ENCODE measurements at places on chromosomes 1 and 21.
A peak's percentile ranks its signal among the peaks of the same experiment; 100 is the strongest.

- DNase-seq, result no peak
Observed at GRCh38 chr1:215055281-215055935, 27.1 kb upstream of the KCNK2 start.

DNA sequence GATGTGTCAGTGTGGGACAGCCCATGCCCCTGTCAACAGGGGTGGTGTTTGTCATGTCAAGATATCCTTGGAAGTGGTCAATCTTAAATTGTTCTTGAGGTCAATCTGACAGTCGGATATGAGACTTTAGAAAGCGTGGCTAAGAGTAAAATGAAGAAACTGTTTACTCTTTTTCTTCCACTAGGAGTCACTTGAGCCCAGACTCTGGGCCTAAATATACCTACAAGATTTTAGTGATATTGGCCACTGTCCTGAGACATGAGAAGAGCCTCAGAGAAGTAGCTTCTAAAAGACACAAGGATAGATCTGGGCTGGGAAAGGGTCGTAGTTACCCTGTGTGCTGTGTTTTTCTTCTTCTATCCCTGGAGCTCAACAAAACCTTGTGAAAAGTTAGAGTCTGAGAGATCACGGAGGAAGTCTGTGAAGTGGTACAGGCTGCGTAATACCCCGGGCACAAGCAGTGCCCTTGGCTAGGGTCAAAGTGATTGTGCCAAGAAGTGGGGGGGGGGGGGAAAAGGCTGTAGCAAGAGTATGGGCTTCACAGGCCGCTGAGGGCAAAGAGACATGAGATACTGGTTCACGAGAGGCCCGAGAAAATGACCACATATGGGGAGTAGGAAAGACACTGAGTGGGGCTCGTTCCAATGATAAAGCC lies 355.2 kb upstream of the GREM2 start:
- DNase-seq, result no peak

- no peak for DNase-seq
Observed at GRCh38 chr1:181768211-181768929, 285.1 kb downstream of the CACNA1E start.

DNA sequence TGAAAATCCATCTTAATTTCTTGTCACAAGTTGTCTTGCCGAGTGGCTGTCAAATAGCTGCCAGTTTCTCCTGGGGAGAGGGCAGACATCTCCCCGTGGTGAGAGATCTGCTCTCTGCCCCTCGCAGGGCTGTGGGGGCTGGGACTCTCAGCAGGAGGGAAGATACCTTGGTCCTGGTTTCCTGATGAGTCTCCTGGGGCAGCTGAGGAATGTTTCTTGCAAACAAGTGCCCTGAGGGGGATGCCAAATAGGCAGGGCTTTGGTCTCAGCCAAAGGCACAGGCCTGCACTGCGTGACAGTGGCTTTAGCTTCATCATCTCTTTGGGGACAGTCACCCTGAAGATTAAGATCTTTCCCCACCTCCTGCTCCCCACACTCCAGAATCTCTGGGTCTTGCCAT lies 40.9 kb downstream of the SYT6 start:
- DNase-seq, result no peak

GRCh38 chr1:39738622-39739366 lies at the start of gene PPIE:
PPIE (plus strand) TSS chr1:39738882; CDS start chr1:39738901, 19 bp downstream.
- DNase-seq, result peak; percentile 99

GRCh38 chr21:18819507-18819906 lies 415.9 kb upstream of the TMPRSS15 start:
- no peak for DNase-seq

DNA sequence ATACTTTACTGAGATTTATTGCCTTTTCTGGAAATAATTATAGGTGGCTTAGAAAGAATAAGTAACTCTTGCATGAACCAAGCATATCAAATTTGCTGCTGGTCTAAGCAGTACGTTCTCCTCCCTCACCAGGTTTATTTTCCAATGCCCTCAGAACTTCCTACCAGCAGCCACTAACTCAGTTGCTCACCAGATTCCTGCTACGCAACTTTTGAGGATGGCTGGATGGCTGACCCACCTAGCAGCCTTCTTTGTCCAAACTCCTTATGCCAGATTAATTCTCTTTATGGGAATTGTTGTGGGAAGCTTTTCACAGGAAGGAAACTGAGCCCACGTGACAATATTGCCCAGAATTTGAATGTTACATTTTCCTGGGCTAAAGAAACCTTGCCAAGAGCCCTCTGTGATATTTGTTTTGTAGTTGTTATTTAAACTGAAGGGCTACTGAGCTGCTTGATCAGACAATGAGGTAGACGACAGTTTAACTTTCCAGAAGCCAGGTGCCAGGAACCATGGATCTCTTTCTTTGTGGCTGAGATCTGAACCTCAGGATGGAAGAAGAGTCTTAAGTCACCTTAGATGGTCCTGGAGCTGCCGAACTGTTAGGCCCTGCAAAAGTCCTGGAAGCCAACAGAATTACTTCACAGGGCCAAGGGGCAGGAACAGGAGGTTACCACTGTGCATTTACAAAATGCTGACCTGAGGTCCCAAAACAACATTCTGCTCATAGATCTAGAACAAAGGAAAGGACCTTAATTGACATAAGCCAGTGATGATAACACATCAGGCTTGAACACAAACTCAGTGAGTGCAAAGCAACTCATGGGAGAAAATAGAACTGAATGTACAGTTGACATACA lies 85.5 kb upstream of the ATP1A1 start:
- no peak for DNase-seq

- DNase-seq, result no peak
Observed at GRCh38 chr21:31182231-31183140, 144.2 kb upstream of the KRTAP19-8 start.

- no peak for DNase-seq
Observed at GRCh38 chr21:35071347-35071746, 22.2 kb upstream of the RUNX1 start.

DNA sequence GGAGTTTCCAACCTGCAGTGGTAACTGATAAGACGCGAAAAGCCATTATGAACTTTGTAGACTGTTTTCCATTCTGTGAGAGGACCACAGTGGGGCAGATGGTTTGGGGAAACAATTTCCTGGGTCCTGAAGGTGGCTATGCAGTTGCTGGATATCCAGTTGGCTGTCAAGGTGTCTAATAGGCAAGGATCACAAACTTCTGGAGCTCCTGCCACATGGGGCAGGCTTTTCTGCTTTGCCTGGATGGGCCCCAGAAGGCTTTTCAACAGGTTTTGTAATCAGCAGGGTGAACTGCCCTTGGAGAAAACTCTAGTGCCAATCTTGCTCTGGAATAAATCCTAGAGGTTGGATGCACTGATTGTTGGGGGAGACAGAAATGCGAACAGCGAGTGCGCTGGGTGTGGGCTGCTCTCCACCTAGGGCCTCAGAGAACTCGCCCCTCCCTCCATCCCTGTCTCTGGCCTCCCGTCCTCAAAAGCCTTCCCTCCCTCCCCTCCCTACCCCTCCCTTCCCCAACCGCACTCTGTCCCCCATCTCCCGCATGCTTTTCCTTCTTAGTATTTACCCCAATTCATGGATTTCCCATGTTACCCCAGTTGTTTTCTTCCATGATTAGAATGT lies 210.3 kb upstream of the USP24 start:
- no peak for DNase-seq

GRCh38 chr1:32187850-32188249 lies 8.4 kb downstream of the TXLNA start:
- no peak for DNase-seq

DNA sequence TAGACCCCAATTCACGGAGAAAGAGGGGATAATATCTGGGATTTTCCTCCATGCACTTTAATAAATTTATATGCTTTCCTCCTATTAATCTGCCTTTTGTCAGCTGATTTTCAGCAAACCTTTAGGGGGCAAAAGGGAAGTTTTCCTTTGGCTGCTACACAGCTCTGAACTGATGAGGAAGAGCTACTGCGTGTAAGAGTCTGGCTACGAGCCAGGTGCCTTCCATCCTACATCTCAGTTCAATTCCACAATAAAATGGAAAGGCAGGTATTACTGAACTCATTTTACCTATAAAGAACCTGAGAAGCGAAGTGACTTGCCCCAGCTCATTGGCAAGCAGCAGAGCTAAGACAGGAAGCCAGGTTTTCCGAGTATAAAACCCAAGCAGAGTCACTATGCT lies 28.3 kb upstream of the ZNF326 start:
- DNase-seq, result no peak

- DNase-seq, result no peak
Observed at GRCh38 chr1:203645996-203646395, 19.4 kb downstream of the ATP2B4 start.

- peak; percentile 33 for DNase-seq
Observed at GRCh38 chr1:14094611-14095400, 394.8 kb downstream of the PRDM2 start.

GRCh38 chr1:225747566-225747965 lies 30.1 kb upstream of the SRP9 start:
- DNase-seq, result no peak

DNA sequence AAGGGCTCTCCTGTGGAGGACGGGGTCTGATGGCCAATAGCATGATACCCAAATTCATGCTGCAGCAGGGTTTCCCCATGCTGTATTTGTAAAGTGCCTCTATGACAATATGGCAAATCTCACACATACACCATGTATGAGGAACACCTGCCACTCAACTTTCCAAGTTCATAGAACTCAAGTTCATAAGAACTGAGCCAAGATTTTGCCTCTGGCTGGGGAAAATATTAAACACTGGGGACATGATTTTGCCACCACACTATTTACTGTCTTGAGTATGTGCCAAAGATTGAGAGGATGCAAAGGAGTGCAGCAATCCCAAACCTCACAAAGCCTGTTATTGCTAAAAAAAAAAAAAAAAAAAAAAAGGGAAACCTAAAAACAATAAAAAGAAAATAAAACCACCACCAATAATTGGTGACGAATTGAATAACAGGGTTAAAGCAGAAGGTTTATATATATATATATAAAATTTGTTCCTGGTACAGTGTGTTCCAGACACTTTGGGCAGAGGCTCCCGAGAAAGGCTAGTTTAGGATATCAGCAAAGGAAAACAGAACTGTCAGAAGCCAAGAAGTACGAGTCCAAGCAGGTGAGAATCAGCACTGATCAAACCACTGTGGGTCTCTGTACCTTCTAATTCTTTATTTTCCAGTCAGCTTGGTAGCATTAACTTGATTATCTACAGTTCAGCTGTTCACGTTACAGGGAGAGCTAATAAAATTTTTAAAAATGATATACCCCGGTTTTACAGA lies 24.3 kb downstream of the ZBTB21 start:
- no peak for DNase-seq

GRCh38 chr1:217562229-217562878 lies 68.5 kb downstream of the GPATCH2 start:
- no peak for DNase-seq

DNA sequence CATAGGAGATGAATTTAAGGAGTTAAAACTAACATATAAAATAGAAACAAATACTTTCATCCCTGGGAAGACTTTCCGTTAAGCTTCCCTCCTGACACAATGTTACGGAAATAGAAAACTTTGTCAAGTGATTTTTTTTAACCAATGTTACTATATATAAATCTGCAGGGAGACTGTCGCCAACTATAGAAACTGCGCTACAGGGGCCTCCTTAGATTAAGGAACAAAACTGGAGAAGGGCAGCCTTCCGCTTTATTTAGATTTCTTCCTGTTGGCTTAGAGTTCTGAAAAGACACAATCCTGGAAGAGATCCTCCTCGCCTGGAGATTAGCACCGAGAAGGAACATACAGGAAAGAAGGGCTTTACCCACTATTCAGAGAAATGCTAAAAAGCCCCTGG lies 1.5 kb downstream of the MGST3 start:
- DNase-seq, result no peak

DNA sequence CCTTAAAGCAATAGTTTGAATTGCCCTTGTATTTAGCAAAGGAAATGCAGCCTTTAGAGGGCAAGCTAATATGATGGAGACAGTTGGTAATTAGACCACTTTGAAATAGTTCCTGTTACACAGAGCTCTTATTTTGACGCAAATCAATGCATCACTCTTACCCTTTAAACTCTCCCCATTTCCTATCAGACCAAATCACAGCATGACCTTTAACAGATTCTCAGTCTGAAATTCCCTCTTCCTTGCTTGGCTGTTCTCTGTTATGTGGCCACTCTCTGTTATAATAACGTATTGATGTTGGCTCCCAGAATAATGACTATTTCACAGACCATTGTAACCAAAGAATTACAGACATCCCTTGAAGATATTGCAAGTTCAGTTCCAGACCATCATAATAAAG lies 66.9 kb upstream of the NGF start:
- no peak for DNase-seq

DNA sequence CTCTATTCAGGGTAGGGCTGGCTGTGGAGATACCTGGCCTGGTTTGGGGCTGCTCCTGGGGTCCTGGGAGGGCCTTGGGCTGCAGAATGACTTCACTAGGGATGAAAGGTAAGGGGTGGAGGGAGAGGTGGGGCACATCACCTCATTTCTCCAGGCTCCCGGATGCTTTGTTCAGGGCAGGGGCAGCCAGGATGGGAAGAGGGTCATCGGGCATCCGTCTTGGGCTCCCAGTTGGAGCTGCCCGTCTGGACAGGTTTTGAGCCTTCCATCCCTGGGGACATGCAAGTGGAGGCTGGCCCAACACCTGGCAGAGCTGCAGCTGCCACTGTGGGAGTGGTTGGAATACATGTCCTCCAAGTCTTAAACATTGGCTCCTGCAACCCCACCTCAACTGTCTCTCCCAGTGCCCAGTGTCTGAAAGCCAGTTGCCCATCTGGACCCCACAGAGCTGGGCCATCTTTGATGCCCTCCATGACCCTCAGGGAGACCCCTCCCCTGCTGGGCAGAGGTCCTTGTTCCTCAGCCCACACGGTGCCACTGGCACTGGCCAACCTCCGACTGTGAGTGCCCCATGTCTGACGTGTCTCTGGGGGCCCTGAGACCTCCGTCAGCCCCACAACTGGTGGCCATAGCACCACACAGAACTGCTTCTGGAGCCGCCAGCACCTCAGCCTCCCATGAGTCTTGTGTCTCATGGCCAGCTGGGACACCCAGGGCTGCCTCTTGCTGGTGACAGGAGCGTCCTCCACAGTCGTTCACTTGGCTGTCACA lies 52.8 kb downstream of the TRIM11 start:
- DNase-seq, result no peak

DNA sequence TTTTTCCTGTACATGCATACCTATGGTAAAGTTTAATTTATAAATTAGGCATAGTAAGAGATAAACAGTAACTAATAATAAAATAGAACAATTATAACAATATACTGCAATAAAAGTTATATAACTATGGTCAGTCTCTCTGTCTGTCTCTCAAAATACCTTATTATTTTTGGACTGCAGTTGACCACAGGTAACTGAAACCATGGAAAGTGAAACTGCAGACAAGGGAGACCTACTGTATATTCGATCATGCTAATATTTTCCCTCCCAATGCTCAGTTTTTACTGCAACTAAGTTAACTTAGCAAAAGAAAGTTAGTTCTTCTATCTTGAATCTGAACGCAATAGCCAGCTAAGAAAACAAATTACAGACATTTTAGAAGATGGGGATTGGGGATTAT lies 12.3 kb upstream of the DHX9 start:
- DNase-seq, result no peak

DNA sequence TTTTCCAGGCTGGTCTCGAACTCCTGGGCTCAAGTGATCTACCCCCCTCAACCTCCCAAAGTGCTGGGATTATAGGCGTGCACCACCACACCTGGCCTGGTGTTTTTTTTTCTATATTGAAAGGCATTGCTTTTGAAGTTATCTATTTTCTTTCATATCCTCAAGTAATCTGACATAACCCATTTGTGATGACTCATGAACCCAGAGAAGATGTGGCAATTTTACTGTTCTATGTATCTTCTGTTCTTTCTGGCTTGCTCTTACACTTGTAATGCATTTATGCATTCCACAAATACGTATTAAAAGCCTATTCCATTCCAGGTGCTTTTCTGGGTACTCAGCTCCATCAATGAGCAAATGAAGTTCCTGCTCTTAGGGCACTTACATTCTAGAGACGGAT lies 29.9 kb upstream of the ERRFI1 start:
- no peak for DNase-seq

- DNase-seq, result no peak
Observed at GRCh38 chr1:78497201-78497600, 6.4 kb downstream of the PTGFR start.
